ENCODE measurements at places on chromosomes 16 and 17. TPM values are rescaled to one million over a fixed set of nuclear protein-coding genes. Genes with fewer than 3 reads are reported as not detected.

Gene KLHL10
- total RNA-seq: 0.20 TPM

Gene LDHD
- 7.5 TPM for total RNA-seq

Gene C16orf74
- total RNA-seq: 5.2 TPM

Gene CASKIN1
- 0.79 TPM for total RNA-seq

Gene NXN
- total RNA-seq: 52.2 TPM

Gene FBXO39
- 0.30 TPM for total RNA-seq

Gene ZNF688
- total RNA-seq: 8.9 TPM

Gene KRT25
- total RNA-seq: 608 TPM

Gene MYL11
- 921 TPM for total RNA-seq

GRCh38 chr17:58421711-58422110 is 4.4 kb upstream of the RNF43 start:
- no peak for DNase-seq

DNA sequence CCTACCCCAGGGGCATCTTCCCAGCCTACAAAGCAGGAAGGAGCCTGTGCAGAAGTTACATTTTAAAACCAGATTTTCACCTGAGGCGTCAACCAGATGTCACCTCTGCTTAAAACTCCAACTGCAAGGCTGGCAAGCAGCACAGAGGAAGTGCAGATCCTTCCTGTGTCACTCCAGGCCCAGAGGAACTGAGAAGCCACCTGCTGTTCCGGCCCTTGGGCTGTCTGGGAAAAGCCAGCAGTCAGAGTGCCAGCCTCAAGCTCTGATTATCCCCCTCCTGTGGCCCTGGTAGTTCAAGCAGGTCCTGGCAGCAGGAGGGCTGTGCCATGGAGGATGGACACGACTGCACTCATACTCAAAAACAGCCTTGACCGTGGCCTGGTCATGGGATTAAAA is 10.2 kb downstream of the POLR2C start:
- no peak for DNase-seq

DNA sequence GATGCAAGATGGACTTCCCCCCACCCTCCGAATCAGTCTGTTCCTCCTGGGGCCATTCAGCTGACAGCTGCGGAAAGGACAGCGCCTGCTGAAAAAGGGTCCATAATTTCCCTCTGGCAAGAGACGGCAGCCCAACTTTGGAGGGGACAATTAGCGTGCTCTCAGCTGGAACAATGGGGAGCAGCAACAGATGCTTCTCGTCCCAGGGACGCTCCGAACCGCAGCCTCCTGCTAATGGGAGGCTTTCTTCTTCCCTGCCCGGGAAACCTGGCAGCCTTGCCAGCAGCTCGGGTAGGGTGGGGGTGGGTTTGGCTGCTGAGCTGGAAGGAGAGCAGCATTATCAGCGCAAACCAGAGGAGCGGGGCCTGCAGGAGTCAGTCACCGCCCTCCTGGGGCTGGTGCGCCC is 500.0 kb upstream of the SALL1 start:
- DNase-seq: no peak

GRCh38 chr17:76542984-76543383 is 3.1 kb downstream of the PRCD start:
- no peak for DNase-seq

DNA sequence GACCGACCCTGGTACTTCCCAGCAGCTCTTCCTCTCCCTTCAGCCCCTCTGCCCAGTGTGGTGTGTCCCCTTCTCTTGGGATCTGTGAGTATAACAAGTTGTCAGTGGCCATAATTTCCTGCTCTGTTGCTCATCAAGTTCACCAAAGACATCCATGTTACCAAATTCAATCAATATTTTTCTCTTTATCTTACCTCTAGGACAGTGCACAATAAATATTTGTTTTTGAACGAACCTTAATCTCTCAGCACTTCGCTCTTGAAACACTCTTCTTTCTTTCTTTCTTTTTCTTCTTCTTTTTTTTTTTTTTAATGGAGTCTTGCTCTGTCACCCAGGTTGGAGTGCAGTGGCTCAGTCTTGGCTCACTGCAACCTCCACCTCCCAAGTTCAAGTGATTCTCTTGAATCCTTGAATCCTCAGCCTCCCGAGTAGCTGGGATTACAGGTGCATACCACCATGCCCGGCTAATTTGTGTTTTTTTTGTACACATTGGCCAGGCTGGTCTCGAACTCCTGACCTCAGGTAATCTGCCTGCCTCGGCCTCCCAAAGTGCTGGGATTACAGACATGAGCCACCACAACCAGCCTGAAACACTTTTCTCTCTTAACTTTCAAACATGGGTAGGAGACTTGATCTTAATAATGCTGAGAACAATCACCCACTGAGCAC is 2.7 kb upstream of the UMOD start:
- no peak for DNase-seq

DNA sequence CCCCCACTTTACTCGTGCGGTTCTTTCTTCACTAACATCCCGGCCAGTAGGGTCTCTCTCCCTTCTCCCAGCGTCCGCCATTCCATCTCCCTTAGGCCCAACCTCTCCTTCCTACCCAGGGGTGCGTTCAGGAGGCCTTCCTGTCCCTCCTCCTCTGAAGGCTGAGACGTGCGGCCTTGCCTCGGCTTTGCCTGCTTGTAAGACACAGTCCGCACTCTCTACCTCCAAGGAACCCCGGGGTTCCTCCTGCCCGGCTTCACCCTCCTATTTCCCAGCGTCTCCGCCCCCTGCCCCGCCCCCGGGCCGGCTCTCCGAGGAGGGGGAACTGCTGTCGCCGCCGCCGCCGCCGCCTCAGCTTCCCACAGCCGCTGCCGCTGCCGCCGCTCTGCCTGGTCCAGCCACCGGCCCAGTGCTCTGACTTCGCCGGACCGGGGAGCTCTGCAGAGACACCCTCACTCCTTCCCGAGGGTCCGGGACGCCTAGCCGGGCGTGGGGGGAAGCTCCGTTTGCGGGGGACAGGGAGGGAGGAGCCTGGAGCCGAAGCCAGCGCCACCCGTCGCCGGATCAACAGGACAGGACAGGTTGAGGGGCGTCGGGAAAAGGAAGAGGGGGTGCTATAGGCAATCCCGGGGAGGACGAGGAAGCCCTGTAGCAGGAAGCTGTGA is 1.2 kb upstream of the FGF11 start:
- no peak for DNase-seq

DNA sequence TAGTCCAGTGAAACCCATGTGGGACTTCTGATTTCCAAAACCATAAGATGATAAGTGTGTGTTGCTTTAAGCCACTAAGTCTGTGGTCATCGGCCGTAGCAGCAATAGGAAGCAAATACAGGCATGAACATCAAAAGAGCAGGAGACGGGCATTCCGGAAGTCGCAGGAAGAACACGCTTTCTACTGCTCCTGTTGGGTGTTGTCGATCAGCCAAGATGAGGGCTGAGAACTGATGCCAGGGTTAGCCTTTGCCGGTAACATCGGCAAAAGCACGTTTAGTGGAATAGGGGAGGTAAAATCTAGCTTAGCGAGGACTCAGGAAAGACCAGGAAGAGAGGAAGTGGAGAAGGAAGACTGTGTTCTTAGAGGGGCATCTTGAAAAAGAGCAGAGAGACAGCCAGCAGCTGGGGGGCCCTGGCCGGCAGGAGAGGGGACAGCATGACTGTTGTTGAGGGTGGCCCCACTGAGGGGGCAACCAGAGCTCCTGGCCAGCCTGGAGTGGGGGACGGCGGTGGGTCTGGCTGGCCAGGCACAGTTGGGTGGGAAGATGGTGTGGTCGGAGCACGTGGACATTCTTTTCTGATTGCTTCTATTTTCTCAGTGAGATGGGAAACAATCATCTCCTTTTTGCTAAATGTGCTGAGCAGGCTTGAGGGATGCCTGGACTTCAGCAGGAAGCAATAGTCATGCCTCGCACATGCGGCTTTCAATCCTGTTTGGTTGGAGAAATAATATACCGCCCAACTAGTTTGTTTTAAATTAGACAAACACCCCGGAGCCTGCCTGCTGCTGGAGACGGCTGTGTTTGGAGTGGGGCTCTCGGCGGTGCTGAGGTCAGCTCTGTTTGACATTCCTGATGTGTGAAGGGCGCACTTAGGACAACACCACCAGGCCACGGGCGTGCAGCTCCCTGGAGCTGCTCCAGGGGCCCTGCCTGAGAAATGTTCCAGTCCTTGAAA is 109.9 kb downstream of the METRNL start:
- peak; percentile 84 for DNase-seq

DNA sequence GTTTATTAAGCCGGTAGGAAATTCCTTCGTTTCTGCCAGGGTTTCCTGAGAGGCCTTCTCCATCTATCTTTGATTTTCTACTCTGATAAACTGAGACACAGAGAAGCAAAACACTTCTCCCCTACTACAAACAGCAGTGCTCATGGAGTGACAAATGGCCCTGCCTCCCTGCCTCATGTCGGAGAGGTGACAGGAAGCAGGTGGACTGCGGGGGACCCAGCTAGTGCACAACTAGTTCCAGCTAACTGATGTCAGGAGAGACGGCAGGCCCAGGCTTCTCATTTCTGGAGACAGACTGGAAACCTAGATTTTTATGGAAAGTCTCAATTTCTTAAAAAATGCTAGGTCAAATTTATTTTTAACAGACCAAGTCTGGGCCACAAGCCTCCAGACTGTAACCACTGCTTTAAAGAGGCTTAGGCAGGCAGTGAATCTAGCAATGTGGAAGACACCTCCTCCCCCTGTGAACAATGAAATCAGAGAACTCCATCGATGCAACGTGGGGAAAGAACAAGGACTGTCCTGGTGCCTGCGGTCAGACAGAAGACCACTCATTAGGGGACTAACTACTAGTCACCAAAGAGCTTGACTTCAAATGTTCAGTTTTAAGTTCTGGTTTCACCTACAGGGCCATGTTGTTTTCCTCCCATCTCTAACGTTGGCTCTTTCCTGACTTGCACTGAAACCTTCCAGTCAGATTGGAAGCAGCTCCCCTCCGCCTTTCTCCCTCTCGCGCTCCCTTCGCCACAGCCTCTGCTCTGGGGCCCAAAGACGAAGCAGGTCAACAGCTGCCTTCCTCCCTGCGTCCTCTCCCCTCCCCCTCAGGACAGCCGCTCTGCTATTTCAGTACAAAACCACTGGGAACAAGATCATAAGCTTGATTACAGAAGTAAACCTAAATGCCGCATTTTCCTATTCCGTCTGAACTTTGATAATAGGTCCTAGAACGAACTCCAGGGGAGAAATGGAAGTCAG is 17.6 kb downstream of the GTF3C1 start:
- DNase-seq: no peak

Data from skin of body (tissue), 3 donors.